Pulmonary artery endothelial cell (primary cell): ENCODE measurements at places on chromosomes 6 and 20.

GRCh38 chr6:16690608-16691142 lies 70.6 kb downstream of the ATXN1 start:
- DNase-seq, result no peak

GRCh38 chr6:162416831-162417537 lies 310.6 kb downstream of the PRKN start:
- DNase-seq, result no peak

DNA sequence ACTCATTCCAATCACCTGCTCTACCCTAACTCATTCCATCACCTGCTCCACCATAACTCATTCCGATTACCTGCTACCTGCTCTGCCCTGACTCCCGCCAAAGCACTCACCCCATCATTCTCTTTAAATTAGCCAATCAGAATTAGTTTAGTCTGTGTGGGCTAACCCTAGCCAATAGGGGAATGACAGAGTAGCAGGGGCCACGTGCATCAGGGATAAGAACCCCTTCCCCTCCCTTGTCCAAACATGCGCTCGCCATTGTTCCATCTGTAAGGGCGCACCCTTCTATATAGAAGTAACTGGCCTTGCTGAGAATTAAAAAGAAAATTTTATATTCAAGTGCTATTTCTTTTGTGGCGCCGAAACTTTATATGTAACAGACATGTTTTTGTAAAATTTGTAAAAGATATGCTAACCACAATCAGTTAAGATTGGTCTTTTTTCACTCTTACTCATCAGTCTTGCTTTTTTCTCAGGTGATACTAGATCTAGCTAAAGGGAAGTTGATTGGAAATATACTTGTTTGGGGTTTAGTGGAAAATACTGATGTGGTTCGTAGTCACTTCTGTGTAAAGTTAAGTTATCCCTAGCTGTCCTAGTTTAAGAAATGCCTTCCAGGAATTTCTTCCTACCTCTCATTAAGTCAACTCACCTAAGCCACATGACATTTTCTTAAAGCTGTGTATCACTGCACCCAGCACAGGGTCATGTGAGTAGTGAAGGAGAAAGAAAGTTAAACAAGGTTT lies 16.5 kb downstream of the RTN4IP1 start:
- no peak for DNase-seq

GRCh38 chr6:44942201-44942600 lies 385.9 kb upstream of the RUNX2 start:
- no peak for DNase-seq

DNA sequence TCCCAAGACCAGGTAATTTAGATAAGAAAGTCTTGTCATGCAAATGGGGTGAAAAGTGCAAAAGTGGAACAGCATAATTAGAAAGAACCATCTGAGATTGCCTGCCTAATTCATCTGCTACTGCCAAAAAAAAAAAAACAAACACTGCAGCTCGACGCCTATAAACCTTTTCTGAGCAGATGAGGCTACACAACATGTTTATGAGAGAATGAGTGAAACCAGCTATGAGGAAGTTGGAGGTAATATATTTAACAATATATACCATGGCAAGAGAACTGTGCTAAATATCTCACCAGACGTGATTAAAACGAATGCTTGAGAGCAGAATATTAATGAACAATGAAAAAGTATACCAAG lies 50.0 kb downstream of the LAMA4 start:
- no peak for DNase-seq

DNA sequence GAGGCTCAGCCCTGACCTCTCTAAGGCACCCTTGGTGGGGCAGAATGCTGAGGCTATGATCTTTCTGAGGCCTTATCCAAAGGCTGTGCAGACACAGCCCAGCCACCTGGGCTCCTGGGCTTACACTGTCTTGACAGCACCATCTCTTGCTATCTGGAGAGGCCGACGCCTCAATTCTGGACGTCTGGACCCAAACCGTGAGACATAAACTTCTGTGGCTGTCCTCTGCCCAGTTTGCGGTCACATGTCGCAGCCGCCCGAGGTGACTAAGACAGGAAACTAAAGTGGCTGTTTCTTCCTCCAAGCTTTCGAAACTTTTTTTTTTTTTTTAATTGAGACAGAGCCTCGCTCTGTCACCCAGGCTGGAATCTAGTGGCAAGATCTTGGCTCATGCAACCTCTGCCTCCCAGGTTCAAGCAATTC lies 49.3 kb downstream of the PRR18 start:
- no peak for DNase-seq

DNA sequence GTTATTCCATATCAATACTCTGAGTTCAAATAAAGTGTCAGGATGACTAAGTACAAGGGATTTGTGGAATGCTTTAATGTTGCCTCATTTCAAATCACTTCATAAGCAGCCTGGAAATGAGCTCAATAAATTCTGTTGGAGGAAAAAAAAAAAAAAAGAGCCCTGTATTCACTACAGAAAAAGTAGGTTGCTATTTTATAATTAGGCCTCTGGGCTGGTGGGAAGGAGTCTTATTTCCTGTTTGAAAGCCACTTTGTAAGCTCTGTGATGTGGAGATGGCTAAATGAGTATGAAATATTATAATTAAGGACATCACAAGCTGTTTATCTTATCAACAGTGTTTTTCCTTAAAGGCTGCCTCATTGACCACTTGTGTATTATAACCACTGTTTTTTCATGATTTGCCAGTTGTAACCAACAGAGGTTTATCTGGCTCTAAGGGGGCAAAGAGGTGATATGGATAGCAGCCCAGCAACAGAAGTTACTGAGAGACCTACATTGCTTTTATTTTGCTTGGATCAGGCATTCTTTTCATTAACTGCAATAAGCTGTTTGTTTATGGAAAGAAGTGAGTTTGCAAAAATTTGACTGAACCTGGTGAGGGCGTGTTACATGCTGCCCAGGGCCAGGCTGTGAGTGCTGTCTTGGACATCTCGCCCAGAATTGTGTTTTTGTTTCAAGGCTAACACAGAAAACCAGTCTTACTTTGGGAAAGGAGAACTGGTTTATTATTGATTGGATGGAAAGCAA lies 563.3 kb upstream of the MAP3K7 start:
- DNase-seq, result no peak

DNA sequence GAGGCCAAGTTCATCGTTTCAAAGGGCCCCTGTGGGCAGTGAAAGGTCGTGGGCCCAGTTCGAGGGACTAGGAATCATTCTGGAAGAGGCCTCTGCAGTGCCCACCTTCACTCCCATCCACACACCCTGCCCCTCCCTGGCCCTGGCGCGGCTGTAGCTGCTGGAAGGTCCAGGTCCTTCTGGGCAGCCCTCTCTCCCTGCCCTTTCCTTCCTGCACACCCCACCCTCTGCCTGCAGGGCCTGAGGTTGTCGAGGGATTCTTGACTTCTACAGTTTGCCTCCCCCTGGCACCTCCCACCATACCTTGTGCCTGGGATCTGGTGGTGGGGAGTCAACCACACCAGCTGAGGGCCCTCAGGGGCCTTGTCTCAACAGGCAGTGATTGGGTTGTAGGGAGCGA lies 4.5 kb upstream of the MYT1 start:
- no peak for DNase-seq

DNA sequence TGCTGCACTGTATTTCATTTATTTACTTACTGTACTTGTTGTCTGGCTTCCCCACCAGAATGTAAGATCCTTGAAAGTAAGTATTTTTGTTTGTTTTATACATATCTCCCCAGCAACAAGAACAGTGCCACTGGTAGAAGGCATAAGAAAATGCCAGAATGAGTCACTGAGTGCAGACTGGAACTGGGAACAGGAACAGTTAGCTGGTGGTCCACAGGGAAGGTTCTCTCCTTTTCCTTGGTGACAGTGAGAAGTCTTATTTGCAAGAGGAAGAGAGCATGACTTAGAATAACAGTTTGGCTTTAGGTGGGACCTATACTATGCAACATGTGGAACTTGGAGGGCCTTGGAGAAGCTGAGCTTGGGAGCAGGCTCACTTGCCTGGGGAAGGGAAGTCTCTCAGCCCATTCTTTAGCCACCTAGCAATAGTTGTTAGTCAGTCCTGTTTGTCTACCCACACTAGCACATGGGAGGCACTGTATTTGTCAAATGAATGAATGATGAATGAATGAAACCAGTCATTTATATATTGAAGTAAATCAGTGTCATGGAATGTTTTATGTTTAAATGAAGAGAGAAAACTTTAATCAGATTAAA lies 203.5 kb downstream of the KCNQ5 start:
- no peak for DNase-seq

DNA sequence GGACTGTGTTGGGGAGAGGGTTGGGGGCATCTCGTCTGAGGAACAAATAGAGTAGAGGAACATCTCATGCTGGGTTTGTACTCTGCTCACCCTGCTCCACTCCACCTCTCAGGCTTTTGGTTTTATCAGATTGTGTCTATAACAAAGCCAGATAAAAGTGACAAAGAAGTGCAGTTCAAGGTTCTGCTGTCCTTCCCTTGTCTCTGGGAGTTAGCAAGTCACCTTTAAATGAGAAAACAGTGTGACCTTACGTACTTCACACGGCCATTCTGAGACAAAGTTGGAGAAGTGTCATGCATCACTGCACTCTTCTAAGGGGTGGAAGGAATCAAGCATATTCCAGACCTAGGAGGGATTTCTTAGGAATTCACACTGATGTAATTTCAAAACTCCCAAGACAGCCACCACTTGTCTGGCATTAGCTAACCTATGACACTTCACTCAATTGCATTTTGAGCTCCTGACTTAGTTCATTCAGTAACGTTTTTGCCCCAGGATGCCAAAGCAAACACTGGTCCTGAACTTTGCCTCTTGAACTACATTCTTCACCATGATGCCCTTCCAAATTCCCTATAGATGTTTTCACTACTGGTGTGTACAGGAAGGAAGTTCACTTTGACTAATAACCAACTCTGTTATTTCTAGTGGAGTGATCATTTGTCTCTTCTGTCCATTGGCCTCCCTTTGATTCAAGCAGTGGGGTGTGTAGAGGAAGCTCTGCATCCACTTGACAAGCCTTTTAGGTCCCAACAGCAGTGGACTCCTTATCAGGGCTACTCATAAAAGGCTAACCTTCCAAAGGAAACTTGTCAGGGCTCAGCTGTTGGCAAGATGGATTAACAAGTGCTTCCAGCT lies 647.6 kb upstream of the FLRT3 start:
- peak; percentile 90 for DNase-seq

DNA sequence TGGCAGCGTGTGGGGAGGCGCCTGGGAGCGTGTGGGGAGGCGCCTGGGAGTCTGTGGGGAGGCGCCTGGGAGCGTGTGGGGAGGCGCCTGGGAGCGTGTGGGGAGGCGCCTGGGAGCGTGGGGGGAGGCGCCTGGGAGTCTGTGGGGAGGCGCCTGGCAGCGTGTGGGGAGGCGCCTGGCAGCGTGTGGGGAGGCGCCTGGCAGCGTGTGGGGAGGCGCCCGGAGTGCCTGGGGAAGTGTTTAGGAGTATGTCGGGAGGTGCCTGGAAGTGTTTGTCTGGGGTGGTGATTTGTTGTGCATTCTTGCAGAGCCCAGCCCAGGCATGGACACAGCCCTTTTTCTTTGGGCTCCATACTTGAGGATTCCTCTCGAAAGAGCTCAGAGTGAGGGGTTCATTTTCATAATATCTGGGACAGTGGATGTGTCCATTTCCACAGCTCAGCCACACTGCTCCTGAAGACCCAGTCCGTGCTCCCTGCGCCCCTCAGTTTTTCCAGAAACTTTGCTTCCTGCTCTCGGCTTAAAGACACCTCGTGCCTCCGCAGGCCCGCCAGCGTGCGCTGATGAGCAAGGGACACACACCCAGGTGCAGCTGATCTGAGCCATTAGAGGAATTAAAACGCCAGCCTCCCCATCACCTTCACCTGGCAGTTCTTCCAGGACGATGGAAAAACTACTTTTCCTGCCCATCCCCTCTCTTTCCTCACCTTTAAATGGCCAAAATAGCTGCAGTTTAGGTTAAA lies 172.2 kb upstream of the THBS2 start:
- peak; percentile 30 for DNase-seq

DNA sequence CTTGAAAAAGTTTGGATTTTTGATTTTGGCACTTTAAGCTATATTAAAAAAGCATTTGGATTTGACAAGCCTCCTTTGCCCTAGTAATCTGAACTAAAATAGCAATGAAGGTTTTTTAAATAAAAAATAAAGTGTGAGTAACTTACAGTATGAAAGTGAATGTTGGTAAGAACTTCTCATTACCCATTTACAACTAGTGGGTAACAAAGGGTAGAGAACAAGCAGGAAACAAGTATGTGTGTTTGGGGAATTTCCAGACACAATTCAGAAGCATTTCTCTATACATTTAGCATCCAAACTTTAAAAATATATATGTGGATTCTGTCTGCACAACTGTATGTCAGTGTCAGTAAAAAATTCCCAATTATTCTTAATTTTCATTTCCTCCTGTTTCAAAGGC lies 2.9 kb downstream of the TMEM30A start:
- no peak for DNase-seq
